ENCODE measurements at places on chromosomes 3 and 15. TPM values are rescaled to one million over a fixed set of nuclear protein-coding genes. Genes with fewer than 3 reads are reported as not detected.

Gene TMEM266
- 0.10 TPM for total RNA-seq

DNA sequence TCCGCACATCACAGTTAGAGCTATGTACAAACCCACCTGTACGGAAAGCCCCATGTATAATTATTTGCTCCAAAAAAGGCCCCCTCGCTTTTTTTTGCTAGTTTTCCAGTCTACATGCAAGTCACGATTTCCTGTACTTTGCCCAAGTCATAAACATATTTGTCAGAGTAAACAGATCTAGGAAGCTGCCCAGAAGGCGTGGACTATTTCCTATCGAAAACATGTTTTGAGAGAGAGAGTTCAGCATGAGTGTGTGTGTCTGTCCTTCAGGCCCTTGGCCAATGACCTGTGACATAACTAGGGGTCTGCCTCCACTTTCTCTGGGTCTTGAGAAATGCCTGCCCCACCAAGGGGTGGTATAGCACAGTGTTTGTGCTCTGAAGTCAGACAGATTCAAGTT, 72.7 kb upstream of the HACD2 start:
- no peak for DNase-seq

GRCh38 chr3:119228373-119229145, 12.1 kb downstream of the B4GALT4 start:
- no peak for DNase-seq

Gene SLC28A1
- not detected for total RNA-seq
